Spinal cord (tissue), 10 donors: ENCODE measurements at places on chromosomes 5 and 9. TPM values are rescaled to one million over a fixed set of nuclear protein-coding genes. Genes with fewer than 3 reads are reported as not detected.

GRCh38 chr9:89483592-89484474 lies 14.1 kb downstream of the SEMA4D start:
- no peak for DNase-seq

DNA sequence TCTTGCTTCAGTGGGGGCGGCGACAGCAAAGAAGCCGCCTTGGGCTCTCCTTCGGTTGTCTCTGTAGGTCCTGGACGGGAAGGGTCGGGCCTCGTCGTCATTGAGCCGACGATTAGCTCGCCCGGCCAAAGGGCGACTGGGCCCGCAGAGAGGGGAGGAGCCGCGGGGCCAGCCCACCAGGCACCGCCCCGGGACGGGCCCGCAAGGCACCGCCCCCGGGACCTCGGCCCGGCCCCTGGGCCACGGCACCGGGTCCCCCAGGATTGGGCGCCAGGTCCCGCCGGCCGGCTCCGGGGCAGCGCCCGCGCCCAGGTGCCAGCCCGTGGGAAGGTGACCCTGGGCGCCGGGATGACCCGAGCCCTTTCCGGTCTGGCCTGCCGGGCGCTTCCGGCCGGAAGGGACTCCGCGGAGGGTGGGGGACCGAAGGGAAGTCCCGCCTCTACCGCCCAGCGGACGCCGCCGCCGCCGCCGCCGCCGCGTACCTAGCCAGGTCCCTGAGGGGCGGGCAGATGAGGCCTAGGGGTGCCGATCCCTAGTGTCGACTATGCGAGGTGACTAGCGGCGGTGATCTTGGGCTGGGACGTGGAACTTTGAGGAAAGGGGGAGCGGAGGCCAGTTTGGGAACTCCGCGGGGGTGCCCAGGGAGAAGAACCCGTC lies at the start of the genes GBA2 and RGP1:
TSS of gene GBA2 (minus strand) at position 371 of the 657 bp plus-strand sequence. CDS start 524 bp downstream, outside the sequence.
TSS of gene RGP1 (plus strand) at position 430 of the 657 bp plus-strand sequence. CDS start 469 bp downstream, outside the sequence.
- DNase-seq = no peak

DNA sequence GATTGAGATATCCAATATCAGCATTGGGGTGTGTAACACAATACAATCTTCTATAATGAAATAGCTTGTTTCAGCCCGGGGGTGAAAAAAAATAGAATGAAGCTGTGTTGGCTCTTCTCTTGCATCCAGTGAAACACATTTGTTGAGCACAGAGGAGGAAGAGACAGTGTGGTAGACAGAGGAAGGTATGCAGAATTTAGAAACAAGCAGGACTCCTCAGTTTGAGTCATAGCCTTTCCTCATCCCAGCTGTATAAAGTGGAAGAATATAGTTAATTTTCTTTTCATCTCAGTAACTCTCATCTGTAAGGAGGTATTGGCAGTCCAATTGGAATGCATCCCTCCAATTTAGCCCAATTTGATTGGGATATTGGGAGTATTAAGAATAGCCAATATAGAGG lies 302.2 kb upstream of the VLDLR start:
- no peak for DNase-seq

DNA sequence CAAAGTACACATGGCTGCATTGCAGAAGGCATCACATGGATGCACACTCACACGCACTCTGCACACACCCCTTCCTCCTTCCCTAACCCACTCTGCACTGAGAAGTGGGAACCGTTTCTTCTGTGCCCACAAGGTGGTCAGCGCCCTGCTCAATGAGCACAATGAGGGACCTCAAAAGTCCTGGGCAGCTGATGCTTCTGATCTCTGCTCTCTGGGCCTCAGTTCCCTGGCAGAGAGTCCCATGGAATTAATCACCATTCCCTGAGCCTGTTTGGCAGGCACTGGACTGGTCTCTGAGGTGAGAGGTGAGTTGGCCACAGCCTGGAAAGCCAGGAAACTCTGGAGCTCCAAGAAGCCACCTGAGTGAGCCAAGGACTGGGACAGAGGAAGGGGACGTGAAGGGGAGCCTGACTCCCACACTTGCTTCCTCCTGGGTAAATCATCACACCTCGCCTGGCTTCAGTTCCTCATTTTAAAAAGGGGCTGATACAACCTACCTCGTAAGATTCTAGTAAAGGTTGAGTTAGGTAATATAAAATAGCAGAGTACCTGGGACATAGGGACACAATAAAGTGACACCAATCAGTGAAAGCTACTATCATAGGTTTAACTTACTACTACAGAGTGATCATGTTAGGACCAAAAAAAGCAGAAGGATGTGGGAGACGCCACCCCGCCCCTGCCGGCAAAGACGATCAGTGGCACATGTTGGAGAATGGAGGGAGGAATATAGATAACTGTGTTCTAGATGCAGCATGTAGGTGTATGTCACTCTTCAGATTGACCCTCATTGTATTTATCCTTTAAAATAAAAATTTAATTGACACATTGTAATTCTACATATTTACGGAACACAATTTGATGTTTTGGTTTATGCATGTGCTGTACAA lies 21.1 kb upstream of the IGFBPL1 start:
- DNase-seq = no peak

EQTN gene
- 0.61 TPM for total RNA-seq

SLC6A18 gene
- not detected for total RNA-seq

GRCh38 chr5:66171349-66172344 lies 27.5 kb downstream of the SREK1 start:
- DNase-seq = peak; percentile 85

- no peak for DNase-seq
Measured at GRCh38 chr9:908536-909205, 67.2 kb downstream of the DMRT1 start.

SPATA31A3 gene
- not detected for total RNA-seq

DNA sequence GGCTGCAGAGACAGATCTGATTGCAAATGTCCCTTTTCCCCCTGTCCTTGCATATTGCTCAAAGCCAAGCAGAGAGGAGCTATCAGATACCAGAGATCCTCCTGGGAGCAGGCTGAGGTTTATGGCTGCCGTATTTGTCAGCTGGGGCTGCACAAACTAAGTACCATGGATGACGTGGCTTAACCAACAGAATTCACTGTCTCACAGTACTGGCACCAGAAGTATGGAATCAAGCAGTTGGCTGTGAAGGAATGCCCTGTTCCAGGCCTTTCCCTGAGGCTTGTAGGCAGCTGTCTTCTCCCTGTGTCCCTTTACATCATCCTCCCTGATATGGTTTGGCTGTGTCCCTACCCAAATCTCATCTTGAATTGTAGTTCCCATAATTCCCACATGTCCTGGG lies 2.6 kb downstream of the CFAP90 start:
- DNase-seq = no peak

DNA sequence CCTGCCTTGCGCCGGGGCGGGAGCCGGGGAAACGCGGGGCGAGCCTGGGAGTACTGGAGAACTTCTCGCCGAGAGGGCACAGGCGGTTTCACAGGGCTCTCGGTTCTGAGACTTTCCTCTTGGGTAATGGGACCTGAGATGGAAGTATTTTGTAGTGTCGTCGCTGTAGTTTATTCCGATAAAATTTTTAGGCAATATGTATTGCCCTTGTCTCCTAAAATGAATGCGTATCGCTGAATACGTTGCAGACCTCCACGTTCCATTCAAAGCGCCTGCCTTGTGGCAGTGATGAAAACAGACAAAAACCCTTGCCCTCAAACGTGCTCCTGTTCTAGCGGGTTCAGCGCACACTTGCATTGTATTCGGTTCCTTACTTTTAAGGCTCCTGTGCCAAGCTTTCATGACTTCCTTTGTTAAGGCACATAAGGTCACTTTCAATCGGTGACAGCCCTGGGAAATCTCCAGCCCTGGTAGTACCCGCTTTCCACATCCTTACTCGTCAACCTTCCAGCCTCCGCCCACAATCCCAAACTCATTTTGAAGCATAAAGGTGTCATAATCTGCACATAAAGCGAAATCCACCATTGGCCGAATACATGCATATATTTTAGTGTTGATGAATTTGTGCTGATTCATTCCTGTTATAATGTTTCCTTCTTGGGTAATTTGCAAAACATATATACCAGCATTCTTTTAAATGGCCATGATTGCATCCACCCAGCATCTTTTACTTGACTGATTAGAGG lies 694 bp downstream of the RMI1 start:
- no peak for DNase-seq

DNA sequence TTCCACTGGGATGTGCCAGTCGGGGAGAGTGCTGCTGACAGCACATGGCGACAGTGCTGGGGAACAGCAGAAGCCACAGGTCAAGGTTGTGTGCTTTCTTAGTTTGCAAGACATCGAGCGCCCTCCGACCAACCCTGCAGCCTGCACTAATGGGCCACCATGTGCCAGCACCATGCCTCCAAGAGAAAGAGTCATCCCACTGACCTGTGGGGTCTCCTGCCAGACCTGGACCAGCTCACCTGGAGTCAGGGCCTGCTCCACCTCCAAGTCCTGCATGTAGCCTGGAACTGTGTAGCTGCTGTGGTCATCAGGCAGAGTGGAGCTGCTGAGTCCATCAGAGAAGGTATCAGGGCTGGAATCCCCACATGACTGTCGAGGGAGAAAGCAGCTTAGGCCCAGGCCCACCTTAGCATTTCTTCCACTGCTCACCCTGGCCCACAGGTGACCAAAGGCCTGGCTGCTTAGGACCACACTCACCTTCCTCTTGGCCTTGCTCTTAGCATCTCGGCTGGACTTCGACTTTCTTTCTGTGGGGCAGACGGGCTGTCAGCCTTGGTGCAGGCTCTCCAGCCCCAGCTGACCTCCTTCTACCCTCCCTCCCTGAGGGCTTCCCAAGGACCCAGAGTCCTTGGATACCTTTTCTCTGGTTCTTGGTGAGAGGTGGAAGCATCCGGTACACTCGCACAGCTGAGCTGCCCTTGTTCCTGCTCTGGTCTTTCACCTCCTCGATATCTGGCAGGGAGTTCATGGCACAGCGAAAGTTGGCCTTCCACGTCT lies 4.1 kb downstream of the IRF1 start:
- DNase-seq = no peak

GRCh38 chr5:141806626-141807025 lies 71.6 kb downstream of the PCDH1 start:
- DNase-seq = no peak

GRCh38 chr9:136847826-136848392 lies 1.3 kb upstream of the PHPT1 start:
- peak; percentile 77 for DNase-seq

DNA sequence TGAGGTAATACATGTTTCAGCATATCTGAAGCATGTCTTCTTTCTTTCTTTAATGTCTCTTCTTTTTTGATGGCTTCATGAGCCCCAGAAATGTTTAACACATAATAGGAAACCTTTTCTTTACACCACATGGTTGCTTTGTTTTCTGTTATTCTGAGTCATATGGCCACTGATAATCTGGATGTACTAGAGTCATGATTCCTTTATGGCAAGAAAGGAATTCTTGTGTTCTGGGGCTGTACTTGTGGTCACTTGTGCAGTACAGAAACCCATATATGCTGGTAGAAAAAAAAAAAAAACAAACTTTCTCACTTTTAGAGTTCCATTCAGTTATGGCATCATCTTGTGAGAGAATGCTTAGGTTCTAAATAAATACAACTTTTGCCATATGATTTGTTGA lies 1669.3 kb upstream of the CDH9 start:
- no peak for DNase-seq

- peak; percentile 67 for DNase-seq
Measured at GRCh38 chr9:76691517-76692313, 72.5 kb upstream of the PCA3 start.

DNA sequence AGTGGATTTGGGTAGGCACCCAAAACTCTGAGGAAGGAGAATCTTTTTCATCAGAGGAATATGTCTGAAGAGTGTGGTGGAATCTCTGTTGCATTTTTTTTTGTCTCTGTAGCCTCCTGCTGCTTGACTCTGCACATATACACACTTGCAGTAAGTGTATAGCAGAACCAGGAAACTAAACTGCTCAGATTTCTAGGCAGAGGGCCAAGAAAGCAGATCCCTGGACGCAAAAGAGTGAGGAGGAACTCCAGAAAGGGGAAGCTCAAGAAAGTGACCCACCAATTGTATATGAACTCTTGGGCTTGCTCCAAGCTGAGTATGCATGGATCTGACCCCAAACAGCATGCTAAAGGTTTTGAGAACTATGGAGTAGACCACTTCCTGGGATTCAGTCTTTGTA lies 181.8 kb downstream of the GADD45G start:
- DNase-seq = no peak

MYMK gene
- total RNA-seq = not detected

PCDHGB7 gene
- 13.7 TPM for total RNA-seq

GRCh38 chr5:31935496-31936369 lies 238.4 kb downstream of the GOLPH3 start:
- DNase-seq = peak; percentile 58

GRCh38 chr5:107576736-107577393 lies 93.9 kb downstream of the EFNA5 start:
- no peak for DNase-seq

DNA sequence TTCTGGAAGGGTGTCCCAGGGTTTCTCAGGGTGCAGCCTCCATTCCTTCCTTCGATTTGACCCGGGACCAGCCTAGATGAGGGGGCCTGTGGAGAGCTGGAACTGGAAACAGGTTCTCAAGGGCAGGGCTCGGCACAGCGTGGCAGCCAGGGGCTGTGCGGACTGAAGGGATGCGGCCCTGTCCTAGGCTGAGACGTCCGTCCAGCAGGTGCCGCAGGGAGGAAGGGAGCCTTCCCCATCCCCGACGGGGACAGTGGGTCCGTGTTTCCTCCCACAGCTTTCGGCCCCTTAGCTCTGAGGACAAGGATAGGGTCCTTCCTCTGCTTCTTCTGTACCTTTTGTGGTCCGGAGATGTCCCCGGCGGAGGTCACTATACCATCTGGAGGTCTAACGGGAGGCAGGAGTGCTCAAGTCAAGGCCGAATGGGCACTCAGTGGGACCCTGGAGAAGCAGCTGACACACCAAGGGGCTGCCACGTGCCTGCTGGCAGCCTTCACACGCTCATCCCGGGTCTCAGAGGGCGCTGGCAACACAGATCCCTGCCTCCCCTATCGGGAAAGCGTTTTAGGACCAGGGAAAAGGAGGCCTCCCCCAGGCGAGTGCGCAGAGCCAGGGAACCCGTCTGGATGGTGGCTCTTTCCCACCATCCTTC lies 49.9 kb downstream of the USP20 start:
- no peak for DNase-seq

- no peak for DNase-seq
Measured at GRCh38 chr9:79301551-79302391, 270.0 kb upstream of the TLE4 start.
